ENCODE measurements at places on chromosomes 12 and 14.

GRCh38 chr14:69068744-69069421, 84.0 kb downstream of the DCAF5 start:
- DNase-seq, result no peak

DNA sequence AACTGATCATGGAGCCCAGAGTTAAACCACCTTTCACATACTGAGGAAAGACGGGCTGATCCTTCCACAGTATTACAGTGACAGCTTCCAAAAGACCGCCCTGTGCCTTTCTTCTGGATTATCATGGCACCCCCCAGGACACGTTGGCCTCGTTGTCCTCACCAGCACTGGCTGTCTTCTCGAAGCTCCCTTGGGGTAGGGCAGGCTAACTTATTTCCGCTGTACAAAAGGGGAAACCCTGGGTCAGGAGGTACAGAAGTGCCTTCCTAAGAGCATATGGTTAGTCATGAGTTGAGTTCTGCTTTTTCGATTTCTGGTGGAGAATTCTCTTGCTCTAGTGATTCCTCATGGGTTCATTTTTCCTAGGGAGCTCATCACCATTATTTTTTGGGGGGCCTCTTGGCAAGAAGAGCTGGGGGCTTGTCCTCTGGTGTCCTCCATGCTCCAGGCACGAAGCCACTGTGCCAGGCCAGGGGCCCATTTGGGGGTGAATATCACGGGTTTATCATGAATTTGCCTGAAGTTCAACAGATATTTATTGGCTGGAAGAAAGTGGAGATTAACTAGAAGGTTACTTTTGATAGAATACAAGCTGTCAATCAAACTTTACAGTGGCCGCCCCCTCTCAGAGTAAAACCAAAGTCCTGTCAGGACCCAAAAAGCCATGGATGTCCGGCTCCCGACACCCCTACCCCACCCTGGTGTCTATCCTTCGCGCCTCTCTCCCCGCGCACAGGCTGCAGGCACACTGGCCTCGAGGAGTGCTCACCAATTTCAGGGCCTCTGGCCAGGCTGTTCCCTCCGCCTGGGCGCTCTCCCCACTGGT, 8.8 kb upstream of the TRAF3 start:
- DNase-seq, result peak; percentile 4

- no peak for DNase-seq
These were observed 12.1 kb downstream of the TCL1A start for GRCh38 chr14:95701846-95702221.

- no peak for DNase-seq
These were observed 62.1 kb upstream of the G2E3 start for GRCh38 chr14:30496852-30497251.

DNA sequence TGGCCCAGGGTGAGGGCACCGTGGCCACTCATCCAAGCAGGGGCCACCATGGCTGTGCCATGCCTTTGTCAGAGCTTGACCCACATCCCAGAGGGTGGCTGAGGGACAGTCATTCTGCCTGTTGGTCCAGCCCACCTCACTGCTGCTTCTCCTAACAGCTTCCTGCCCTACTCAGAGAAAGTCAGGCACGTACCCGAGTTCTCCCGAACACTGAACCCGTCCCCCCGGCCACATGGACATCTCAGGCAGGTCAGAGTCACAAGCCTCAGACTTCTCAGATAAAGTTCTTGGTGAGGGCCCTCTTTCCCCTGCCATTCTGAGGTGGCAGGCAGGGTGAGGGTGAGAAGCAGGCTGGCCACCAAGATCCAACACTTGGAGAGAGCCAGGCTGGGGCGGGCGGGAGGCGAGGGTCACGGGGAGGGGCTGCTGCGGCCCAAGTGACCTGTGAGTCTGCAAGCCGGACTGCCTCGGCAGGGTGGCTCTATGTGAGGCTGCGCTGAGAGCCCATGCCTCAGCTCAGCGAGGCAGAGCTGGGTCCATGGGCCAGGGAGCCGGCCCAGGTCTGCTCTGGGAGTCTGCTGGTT, 317.8 kb downstream of the TMEM121 start:
- no peak for DNase-seq

DNA sequence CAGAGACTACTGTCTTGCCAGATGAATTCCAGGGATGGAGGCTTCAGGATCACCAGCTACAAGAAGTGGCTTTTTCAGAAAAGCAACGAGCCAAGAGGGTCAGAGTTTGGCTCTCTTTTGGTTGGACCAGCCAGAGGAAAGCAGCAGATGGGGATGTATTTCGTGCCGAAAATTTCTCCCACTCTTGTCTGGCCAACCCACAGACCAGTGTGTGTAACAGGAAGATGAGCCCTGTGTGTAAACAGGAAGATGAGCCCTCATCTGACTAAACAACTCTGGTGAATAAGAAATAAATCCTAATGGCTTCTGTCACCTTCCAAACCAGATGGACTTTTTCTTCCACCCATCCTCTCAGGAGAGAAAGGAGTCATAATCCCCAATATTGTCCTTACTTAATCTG, 13.1 kb downstream of the GPR68 start:
- DNase-seq, result no peak

DNA sequence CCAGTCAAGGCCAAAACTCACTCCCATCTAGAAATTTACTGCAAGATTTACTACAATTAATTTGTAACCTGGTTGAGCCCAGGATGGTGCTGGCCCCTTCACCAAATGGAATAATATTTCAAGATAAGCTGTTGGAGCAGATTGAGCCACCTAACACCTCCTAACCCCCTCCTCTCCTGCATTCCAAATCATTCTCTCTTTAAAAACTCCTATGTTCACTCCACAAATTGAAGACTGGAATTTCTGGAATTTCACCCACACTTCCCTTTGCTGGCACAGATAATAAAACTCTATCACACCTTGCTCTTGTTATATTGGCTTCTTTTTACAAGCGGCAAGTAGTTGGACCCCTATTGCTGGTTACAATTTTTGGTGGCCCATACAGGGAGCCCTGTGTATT, 41.7 kb downstream of the MIS18BP1 start:
- no peak for DNase-seq

DNA sequence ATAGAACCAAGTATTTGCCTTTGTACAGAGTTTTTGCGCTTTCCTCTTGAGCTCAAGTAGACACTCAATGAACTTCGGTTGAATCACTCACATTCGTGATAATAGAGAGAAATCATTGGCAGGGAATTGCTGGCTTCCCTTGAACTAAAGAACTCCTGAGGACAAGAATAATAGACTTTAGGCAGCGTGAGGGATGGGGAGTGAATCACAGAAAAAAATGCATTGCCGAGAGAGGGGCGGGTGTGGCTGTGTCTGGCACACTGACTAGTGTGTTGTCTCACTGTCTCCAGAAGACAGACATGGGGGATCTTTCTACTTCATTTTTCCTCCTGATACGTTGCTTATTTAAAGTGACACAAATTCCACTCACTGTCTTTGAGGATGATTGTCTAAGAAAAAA, 805.2 kb downstream of the BCL11B start:
- DNase-seq, result no peak

GRCh38 chr14:35441160-35441559, 36.6 kb upstream of the NFKBIA start:
- DNase-seq, result no peak

GRCh38 chr14:70045844-70046535, 142.8 kb downstream of the SLC8A3 start:
- peak; percentile 66 for DNase-seq

- no peak for DNase-seq
These were observed 1.1 kb downstream of the MYF5 start for GRCh38 chr12:80717856-80718255.

DNA sequence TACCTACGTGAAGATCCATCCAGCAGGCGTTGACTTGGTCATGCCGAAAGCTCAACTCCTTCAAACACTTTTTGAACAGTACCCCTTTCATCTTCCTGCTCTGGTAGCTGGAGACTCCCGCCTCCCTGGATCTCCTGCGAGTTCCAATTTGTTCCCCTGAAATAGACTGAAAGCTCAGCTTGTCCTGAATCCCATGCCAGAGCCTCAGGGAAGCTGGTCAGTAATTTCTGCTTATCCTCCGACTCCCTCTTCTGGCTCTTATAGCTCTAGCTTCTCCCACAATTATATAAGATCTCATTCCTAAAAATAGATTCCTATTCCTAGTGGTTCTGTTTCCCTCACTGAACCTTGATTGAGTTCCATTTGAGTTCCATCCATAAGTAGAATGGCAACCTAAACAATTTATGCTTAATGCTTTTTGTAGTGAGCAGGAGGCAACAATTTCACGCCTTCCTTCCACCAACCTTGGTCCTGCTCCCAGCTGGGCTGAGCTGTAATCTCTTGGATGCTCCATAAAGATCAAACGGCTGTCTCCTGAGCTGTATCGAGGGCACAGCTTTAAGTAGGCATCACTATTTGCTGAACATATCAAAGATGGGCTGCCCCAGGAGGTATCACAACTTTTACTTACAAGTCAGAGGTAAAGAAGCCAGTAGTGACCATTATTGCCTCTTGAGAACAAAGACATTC, 8.0 kb upstream of the TMEM132C start:
- peak; percentile 40 for DNase-seq

DNA sequence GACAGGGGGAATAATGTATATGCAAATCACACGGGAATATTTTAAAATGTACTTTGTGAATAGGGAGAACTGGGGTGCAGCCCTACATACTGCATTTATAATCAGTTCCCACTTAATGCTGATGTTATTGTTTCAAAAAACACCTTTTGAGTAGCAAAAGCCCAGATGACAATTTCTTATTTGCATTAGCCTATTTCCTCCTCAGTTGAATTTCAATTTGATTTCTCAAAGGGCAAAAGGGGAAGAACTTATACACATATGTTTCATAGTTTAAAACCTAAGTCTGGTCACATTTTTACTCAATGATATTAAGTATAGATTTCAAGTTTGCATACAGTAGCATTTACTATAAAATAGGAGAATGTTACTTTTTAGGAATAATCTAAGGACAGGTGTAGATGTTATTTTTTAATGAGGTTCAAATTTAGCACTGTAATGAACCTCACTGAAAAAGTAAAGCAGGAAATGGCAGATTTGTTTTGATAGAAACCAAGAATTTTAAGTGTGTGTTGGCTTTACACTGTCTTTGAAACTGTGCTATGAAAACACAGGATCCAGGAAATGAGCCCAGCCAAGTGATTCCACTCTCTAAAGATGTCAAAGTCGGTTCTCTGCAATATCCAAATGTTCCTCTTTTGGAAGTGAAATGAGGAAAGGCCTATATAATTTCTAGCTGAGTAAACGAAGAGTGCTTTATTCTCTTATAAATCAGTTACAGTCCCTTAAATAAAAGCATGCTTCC, 367.4 kb downstream of the BTG1 start:
- no peak for DNase-seq

DNA sequence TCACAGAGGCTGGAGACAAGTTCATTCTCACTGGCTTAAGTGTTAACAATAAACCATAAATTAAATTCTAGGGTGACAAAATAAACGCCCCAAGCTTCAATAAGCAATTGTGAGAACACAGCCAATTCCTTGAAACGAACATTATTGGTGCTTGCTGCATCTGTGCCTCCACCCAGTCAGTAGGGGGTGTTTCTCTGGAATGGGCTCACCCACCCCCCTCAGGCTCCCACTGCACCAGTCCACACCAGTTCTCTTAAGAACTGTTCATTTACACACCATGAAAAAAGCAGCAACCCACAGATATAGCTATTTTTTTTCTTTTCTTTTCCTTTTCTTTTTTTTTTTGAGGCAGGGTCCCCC, 34.7 kb downstream of the CDC42BPB start:
- DNase-seq, result no peak

DNA sequence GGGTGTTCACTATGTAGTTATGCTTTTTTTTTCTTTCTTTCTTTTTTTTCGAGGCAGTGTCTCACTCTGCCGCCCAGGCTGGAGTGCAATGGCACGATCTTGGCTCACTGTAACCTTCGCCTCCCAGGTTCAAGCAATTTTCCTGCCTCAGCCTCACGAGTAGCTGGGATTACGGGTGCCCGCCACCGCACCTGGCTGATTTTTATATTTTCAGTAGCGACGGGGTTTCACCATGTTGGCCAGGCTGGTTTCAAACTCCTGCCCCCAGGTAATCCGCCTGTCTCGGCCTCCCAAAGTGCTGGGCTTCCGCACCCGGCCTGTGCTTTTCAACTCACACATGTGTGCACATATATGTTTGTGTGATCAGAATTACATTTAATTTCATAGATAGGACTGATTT, 38.9 kb upstream of the AMN start:
- DNase-seq, result no peak

DNA sequence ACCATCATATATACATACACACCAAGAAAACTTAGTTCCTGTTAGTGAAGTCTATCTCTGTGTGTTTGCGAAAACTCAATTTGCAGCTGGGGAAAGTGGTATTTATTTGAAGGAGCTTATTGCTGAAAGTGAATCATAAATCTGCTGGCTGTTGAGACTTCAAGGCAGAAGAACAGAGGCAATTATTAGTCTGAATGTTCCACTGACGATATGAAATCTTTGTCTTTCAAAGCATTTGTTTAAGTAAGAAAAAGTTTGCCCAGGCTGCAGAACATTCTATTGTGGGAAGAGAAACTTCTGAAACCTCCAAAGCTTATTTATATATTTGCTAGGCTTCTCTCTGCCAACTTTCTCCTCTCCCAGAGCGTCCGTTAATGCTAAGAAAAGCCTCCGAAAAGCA, 255.7 kb upstream of the TMPO start:
- DNase-seq, result peak; percentile 7

Measured in midbrain (tissue), 1 donor.